CD4-positive, alpha-beta T cell treated with Interleukin-17A for 4 hours (primary cell): ENCODE measurements at places on chromosomes 13 and 19.
A peak's percentile ranks its signal among the peaks of the same experiment; 100 is the strongest.

GRCh38 chr13:99417201-99418102 is 83.8 kb upstream of the TM9SF2 start:
- DNase-seq: peak; percentile 60

- DNase-seq: no peak
Observed at GRCh38 chr13:42040730-42041010, 7.8 kb upstream of the DGKH start.

- DNase-seq: no peak
Observed at GRCh38 chr13:42745655-42746054, 35.7 kb upstream of the FAM216B start.

- DNase-seq: peak; percentile 75
Observed at GRCh38 chr19:38736036-38736412, 8.2 kb downstream of the CAPN12 start.

GRCh38 chr13:104473936-104474335 is 1407.7 kb upstream of the SLC10A2 start:
- DNase-seq: no peak

DNA sequence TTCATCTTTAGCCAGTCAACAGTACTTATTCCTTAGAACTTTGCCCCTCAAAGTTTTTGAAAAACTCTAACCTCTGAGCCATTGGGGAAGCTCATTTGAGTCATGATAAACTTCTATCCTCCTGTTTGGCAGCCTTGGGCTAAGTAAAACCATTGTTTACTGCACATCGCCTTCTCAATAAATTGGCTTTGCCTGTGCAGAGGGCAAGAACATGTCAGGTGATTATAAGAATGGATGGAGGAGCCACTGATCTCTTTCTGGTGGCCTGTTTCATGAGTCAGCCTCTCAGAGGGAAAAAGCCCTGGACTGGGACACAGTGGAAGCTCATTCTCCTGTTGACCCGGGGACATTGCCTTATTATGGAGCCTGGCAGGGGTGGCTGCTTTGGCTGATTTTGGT is 19.4 kb upstream of the PSG4 start:
- DNase-seq: no peak

GRCh38 chr13:44617648-44618047 is 41.5 kb upstream of the TSC22D1 start:
- DNase-seq: no peak

GRCh38 chr13:71722206-71722605 is 144.8 kb downstream of the DACH1 start:
- no peak for DNase-seq

DNA sequence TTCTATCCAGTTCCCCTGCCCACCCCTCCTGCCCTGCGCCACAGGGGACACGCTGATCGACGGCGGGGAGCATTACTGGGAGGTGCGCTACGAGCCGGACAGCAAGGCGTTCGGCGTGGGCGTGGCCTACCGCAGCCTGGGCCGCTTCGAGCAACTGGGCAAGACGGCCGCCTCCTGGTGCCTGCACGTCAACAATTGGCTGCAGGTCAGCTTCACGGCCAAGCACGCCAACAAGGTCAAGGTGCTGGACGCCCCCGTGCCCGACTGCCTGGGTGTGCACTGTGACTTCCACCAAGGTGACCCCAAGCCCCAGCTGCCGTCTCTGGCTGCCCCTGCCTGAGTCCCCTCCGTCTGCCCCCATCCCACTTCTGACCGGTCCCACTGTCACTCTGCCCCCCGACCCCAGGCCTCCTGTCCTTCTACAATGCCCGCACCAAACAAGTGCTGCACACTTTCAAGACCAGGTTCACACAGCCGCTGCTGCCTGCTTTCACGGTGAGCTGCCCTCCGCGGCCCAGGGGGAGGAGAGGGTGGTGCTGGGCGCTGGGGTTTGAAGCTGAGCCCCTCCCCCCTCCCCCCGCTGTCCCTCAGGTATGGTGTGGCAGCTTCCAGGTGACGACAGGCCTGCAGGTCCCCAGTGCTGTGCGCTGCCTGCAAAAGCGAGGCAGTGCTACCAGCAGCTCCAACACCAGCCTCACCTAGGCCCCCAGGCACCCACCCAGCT is 15.5 kb downstream of the STAP2 start:
- DNase-seq: no peak

DNA sequence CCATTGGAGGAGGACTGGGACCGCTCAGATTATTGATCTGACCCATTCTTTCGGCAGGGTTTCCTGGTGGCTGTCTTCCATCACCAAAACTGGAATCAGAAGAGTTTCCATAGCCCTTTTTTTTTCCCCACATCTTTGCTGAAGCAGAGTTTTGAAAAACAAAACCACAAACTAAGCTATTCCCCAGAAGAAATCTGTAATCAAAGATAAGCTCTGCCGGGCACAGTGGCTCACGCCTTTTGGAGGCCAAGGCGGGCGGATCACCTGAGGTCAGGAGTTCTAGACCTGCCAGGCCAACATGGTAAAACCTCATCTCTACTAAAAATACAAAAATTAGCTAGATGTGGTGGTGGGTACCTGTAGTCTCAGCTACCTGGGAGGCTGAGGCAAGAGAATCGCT is 4.2 kb upstream of the ICAM1 start:
- DNase-seq: no peak

DNA sequence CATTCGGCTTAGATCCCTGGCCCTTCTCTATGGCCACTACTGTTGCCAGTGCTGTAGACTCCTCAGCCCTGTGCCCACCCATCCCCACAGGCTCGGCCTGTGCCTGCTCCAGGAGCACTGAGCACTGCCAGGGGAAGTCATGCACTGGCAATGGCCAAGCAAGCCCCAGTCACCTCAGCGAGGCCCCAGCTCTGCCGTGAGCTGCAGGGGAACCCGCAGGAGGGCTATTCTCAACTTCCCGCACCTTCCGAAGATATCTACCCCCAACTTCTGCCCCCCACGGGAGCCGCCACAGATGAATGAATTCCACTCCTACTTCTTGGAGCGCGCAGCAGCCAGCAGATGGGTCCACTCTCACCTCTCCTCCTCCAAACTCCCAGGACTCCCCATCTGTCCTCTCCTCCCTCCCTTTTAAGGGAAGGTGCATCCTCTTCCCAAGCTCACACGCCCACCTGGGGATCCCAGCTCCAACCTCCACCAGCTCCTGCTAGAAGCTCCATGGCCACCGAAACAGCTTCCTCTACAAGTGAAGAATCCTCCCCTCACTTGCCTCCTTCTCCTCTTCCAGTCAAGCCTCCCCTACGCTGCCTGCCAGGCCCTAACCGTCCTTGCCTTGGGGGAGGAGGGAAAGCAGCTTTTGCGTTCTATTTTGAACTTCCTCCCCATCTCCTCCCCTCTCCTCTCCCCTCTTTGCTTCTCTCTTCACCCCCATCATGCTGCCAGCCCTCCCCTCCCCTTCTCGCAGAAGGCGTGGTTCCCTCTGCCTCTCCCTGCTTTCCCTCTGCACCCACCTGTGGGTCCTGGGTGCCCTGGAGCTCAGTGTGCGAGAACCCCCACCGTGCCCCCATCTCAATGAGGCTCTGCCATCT is 52.2 kb downstream of the PEPD start:
- DNase-seq: no peak

DNA sequence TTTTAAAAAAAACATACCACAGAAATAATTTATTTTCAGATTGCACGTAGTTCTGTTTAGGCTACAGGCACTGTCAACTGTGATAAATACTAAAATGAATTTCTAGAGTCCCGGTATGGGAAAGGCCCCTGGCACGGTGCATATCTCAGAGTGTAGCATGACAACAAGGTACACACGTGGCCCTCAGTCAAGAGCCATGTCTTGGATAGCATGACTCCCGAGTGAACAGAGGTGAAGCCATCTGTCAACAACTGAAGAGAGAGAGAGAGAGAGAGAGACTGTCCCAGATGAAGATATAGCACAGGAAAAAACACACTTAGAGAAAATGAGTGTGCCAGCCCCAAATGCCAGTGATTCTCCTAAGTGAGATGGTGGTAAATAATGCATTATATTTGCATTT is 297.5 kb downstream of the MYO16 start:
- no peak for DNase-seq

- DNase-seq: no peak
Observed at GRCh38 chr19:48844472-48844871, 8.2 kb upstream of the HSD17B14 start.

DNA sequence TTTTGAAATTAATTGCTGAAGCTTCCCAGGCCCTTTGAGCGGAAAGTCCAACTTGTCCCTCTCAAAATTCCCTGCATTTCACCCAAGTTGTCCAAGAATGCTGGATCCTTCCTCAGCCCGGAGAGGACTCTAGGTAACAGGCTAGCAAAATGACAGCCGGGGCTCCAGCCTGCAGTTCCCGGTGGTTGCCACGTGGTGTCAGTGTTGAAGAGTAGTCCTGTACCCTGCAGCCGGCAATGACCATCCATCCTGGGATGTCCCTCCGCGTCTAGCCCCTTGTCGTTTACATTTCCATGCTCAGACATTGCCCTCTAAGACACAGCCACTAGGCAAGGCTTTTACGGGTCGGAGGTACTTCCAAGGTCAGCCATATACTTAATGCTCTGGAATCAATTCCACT is 31.4 kb upstream of the MTIF3 start:
- DNase-seq: peak; percentile 30

DNA sequence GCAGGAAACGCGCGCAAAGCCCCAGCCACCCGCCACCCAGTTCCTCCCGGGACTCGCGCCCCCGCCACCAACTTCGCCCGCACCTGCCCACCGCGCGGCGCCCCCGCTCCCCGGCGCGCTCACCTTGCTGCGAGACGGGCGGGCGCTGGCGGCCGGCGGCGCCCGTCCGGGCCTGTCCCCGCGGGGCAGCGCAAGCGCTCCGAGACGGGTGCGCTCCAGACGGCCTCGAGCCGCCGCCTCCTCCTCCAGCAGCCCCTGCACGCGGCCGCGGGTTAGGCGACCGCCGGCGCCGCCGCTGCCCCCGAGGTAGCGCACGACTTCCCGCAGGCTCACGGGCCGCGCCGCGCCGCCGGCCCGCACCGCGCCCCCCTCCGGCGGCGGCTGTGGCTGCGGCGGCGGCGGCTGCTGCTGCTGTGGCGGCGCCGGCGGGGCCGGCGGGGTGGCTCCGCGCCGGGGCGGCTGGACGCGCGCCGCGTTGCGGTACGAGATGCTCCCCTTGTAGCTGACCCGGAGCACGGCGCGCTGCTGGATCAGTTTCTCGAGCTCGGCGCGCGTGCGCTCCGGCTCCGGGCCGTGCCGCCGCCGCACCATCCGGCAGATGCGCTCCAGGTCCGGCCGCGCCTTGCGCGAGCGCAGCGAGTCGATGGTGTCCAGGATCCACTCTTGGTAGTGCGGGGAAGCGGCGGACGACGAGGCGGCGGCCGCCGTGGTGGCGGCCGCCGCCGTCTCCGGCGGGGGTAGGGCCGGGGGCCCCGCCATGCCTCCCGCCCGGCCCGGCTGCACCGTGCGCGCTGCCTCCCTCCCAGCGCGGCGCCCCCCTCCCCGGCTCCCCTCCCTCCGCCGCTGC is 666 bp downstream of the SAMD1 start:
- peak; percentile 69 for DNase-seq

GRCh38 chr13:62625214-62625881 is 1209.7 kb upstream of the PCDH20 start:
- DNase-seq: no peak

DNA sequence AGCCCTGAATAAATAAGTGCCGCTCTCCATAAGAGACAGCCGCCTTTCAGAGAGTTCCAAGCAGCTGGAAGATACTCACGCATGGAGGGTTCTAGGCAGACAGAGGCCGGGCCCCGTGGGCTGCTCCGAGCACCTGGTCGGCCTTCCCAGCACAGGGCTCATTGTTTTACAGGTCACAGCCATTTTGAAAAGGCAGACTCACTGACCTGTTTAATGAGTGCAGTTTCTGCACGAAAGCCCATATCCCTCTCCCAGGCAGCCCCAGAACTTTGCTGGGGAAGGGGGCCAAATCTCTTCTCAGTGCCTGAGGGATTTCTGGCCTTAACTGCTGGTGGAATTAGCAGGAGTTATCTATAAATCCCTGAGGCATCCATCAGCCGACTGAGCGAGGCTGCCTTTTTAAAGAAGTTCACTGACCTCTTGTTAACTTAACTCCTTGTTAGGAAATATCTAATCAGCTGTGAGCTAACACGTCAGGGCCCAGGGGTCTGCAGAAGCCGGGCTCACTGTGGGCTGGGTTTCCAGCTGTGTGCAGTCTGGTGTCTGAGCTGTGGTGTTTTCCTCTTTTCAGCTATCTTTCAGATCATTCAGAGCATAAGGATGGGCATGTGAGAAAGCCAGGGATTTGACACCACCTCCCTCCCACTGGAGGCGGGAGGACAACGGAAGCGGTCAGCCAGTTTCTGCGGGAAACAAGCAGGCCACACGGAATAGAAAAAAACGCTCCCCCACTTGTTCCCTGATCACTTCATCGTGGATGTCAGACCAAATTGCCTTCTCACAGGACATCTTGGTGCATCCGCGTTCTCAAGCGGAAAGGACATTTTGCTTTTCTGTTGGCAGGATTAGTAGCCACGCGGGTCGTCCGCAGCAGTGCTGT is 23.3 kb downstream of the SERP2 start:
- DNase-seq: no peak

DNA sequence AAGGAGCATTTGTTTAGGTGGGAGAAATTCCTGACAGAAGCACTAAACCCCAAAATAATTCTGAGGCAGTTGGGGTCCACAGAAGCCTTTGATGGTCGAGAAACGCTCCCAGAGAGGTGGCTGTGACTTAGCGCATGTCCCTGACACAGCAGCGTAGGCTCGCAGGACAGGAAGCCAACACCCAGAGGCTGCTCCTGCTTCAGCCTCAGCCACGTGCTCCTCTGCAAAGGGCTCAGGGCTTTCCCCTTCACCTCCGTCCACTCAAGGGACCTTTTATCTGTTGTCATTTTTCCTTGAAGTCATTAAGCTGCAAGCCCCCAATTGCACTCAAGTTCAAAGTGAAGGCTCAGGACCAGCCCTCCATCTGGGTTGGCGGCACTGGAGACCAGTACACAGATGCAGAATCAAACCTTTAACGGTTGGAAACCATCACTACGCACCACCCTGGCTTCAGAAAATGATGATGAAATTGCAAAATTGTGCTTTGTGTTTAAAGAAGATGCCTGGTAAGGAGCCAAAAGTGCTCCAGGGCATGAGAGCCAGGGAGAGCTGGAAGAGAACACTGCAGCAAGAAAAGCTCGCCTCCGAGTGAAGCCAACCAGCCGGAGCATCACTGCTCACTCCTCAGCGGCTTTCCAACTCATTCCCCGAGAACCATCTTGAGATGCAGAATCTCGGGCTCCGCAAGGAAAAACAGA is 219.6 kb downstream of the RAP2A start:
- DNase-seq: no peak

GRCh38 chr19:4367781-4368127 is 24.4 kb downstream of the MPND start:
- DNase-seq: no peak

GRCh38 chr13:44876782-44877324 is 112.4 kb downstream of the NUFIP1 start:
- DNase-seq: no peak

- no peak for DNase-seq
Observed at GRCh38 chr13:97239306-97239705, 17.2 kb downstream of the MBNL2 start.

GRCh38 chr19:53982001-53982451 is 9.4 kb upstream of the CACNG6 start:
- no peak for DNase-seq

- DNase-seq: no peak
Observed at GRCh38 chr19:6011794-6012193, 33.9 kb upstream of the RANBP3 start.

GRCh38 chr13:82364525-82364924 is 1517.7 kb downstream of the SLITRK1 start:
- no peak for DNase-seq
